Breast epithelium (tissue), 4 donors: ENCODE measurements at places on chromosomes 3 and 15. TPM values are rescaled to one million over a fixed set of nuclear protein-coding genes. Genes with fewer than 3 reads are reported as not detected.

DNA sequence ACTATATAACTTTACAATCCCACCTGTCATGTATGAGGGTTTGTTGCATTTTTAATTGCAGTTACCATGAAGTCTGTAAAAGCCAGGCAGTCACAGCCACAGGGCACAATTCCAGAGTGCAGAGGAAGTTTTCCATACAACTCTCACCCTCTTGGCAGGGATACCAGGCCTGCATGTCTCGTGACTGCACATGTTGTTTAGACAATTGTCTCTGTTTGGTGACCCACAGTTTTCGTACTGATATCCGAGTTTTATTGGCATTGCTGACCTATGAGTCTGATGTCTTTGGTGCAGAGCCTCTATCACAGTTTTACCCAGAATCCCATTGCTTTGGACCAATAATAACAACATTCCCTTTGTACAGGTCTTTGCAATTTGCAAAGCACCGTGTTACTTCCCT is 24.9 kb upstream of the MYZAP start:
- DNase-seq: no peak

DNA sequence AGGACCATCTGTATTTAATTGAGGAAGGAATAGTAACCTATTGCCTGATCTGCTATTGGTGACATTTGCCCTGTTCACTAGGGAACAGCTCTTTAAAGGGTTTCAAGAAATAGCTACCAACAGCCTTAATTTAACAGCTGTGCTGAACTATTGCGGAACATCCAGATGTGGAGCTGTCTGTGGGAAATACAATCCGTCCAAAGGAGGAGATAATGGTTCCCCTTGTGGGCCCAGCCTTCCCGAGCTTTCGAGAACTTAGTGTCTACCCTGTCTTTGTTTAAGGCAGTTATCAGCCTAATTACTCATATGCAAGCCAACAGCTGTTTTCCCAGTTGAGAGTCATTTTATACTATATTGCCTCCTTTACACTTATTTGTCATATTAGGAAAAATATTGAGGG is 398.6 kb downstream of the WDR72 start:
- no peak for DNase-seq

DNA sequence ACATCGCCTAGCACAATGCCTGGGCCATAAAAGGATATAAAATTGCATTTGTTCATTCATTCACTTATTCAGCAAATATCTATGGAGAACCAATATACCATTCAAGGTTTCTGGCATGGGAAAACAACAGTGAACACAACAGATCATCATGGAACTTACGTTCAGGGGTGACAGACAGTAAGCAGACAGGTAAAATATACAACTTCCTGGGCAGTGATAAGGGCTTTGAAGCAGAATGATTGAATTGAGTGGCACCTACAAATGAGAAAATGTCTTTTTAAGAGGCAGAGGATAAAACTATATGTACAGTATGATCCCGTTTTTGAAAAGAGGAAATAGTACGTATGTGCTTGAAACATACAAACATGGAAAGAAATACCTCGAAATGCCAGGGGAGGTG is 39.2 kb downstream of the CMTM7 start:
- DNase-seq: no peak

DNA sequence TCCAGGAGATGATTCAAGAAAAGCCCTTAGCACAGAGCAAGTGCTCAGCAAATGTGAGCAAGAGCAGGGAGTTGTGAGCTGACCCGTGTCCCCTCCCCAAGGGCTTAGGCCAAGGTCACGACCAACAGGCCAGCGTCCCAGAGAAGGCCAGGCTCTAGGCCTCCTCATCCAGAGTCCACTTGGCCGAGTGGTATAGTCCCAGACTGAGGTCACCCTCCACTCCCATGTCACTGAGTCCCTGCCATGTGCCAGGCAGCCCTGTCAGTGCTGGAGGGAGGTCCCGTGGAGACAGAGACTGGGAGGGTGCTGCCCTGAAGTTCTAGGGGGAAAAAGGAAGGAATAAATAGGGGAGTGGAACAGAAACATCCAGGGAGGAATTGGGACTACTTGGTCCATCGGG is 44.0 kb downstream of the TPRA1 start:
- DNase-seq: no peak

GRCh38 chr3:59774000-59774399 is 724.2 kb upstream of the CFAP20DC start:
- no peak for DNase-seq

- DNase-seq: peak; percentile 78
Measured at GRCh38 chr3:195895861-195896360, 12.4 kb downstream of the TNK2 start.

DNA sequence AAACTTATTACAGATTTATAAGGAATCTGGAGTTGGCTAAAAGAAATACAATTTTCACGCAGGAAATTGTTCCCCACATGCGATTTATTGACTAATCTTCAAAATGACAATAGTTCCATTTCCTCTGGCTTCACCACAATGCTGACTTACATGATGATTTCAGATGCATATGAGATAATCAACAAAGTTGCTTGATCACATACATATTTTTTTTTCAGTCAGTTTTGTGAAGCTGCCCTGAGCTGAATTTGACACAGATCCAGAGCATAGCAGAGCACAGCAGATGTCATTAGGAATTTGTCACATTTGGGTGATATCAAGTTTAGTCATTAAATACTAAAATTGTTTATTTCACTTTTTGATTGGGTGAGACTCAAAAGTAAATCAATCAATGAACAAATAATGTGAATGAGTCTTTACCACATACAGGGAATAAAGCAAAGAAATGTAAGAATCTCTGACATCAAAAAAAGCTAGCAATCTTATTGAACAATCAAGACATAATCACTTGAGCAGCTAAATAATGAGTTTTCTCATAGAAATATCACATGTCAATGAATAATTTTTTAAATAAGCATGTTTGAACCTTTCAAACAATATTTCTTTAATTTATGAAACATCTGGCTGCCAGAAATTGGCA is 18.3 kb downstream of the CPB1 start:
- no peak for DNase-seq

DNA sequence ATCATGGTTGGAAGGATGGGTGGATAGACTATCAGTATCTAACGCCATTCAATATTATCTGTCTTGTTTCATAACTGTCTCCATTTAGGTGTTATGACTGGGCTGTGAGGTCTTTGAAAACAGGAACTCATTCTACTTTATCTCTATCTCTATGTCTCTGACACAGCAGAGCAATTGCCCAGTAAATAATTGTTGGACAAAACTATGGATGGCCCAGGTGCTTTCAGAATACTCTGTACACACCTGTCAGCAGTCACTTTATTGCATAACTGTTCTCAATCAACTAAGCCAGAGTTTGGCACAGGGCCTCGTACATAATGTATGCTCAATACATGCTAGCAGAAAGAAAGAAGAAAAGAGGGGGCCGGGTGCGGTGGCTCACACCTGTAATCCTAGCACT is 210.3 kb downstream of the OPA1 start:
- no peak for DNase-seq

DNA sequence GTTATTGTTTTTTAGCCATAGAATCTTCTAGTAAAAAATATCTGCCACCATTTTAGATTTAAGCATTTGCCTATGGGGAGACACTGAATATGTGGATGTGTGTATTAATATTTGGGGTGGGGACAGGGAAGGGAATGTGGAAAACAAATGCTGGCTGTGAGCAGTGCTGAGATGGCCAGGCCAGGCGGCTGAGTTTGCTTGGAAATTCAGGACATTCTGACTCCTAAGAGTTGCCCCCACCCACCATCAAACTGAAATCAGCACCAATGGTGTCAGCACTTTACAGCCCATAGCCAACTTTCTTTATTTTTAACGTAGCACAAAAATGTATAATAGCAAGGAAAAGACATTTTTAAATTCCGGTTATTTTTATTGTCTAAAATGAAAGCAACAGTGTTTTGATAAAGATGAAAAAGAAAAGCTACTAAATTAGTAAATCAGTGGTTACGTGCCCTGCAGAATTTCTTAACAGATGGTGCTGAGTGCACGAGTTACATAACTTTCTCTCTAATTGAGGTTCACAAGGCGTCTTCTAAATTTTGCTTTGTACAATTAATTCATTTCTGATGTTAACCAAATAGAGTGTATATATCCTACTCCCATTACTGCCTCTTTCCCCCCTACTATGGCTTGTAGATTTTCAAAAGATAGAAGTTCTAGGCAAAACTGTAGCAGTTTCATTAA is 34.0 kb downstream of the B3GALNT1 start:
- DNase-seq: no peak

- DNase-seq: no peak
Measured at GRCh38 chr15:42066764-42067415, 27.5 kb downstream of the PLA2G4D start.

DNA sequence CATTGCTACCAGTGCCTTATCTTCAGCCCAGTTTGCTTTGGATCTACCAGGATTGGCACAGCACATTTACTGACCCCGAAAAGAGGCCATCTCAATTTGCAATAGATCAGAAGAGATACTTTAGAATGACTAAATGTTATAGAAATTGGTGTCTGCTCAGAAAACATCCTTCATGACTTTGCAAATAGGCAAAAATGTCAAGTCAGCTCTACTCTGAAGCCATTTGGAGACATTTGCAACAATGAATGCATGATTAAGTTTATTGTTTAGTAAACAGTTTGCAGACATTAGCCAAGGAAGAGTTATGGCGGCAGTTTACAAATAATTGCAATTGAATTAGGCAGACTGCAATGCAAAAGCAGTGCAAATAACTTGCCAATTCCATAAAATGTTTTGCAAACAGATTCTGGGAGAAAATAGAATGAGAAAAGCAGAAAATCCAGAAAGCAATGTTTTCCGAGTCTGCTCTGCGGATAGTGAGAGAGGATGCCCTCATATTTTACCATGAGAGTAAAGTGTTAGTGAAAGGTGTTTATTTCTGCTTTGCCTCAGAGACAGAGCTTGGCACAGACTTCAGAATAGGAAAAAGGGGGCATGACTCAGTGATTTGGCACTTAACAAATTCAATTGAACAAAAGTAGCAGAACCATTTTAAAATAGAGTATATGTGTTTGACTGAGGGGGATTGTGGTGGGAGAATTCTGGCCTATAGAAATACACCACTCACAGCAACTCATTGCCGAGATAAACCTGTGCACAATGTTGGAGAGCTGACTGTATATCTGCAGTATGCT is 334.9 kb upstream of the NR2F2 start:
- no peak for DNase-seq

DNA sequence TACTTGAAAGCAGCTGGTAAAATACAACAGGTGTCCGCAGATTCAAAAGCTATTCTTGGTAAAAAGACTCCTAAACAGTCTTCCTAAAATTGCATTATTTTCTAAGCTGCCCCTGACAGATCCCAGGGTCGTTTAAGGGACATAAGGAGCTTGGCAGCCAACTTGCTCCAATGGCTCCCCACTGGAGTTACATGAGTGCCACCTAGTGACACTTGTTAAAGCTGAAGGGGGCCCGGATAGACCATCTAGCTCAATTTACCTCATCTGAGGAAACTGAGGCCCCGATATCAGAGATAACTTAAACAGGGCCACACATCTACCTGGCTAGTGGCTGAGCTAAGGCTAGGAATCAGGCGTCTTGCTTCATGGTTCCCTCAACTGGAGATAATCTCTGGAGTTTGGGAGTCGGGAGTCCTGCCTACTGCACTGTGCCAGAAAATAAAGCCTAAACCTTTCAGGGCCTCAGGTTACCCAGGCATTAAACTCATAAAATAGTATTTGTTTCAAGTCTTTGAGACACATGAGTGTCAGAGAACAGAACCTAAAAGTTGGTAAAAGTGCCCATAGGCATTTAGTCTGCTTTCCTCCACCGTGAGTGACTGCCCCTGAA is 6.5 kb upstream of the TBC1D23 start:
- no peak for DNase-seq

- no peak for DNase-seq
Measured at GRCh38 chr15:60070838-60071493, 66.9 kb downstream of the FOXB1 start.

DNA sequence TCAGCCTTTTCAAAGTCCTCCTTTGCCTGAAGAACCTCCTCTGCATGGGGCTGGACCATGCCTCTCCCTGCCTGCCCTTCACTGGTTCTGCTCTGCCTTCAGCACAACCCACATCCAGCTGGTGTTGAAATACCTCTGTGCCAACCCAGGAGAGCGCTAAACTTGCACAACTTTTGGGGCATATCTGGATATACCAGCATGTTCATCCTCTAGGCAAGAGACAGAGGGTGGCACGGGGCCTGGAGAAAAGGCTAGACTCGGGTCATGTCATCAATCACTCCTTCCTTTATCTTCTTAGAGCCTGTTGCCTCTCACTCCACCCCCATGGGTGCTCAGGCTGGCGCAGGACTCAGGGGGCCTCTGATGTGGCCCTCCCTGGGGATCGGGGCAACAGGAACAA is 4.8 kb downstream of the SEMA4B start:
- no peak for DNase-seq

DNA sequence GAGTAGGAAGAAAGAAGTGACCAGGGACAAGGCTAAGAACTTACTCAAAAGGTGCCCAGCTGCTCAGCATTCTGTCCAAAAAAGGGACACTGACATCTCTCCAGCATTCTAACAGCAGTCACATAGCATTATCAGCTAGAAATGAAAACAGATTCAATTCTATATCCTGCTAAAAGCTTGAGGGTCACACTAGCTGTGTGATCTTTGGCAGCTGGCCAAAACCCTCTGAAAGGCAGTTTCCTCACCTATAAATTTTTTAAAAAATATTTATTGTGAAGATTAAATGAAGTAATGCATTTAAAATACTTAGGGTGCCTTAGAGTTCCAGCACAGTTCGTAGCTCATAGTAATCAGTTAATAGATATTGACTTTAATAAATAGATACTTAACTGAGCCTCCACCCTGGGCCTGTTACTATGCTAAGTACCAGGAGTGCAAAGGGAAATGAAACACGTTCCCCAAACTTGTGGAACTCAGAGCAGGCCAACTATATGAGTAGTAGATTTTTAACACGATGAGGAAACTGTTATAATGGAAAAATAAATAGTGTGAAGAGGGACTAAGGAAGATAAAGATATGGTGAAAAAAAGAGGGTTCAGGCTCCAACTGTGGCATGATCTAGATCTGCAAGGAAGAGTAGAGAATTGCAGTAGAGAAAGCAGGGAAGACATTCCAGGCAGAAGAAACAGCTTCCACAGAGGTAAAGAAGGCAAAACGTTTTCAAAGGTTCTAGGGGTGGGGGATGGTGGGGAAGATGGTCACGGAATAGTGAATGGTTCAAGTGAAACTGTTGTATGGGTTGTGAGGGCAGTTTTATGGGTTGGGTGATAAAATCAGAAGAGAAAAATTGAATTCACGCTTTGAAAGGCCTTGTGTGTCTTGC is 11.4 kb downstream of the CD86 start:
- no peak for DNase-seq

GRCh38 chr3:168865022-168865551 is 769.4 kb upstream of the GOLIM4 start:
- no peak for DNase-seq

- no peak for DNase-seq
Measured at GRCh38 chr3:183278479-183279088, 25.5 kb downstream of the B3GNT5 start.

The TRH gene
- total RNA-seq: not detected

The CFAP20DC gene
- total RNA-seq: 0.44 TPM

The TLR9 gene
- not detected for total RNA-seq

The SPTBN5 gene
- 2.3 TPM for total RNA-seq

The A4GNT gene
- total RNA-seq: not detected

The TEX55 gene
- total RNA-seq: not detected

The ACTRT3 gene
- total RNA-seq: 3.3 TPM

The PP2D1 gene
- total RNA-seq: not detected

The IL5RA gene
- total RNA-seq: not detected

The BLOC1S6 gene
- total RNA-seq: 94.1 TPM

The FBXL22 gene
- 0.64 TPM for total RNA-seq
